SJCRH30 (cell line): ENCODE measurements at places on chromosomes 1 and 21.

- DNase-seq = no peak
Measured at GRCh38 chr1:31930836-31931592, 7.2 kb downstream of the PTP4A2 start.

DNA sequence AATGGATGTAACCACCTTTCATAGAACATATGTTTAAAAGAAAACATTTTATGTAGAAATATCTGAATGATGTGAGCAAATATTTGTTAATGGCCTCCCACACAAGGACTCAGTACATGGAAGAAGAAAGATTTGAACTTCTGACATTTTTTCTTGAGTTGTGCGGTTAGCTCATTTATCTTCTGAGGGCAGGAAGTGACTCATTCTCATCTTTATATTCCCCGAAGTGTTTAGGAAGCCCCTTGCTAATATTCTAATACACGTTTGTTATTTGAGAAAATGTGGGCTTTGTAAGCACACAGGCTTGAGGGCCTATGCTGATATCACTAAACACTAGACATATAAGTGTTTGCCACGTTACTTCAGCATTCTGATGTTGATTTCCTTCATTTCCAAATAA is 392.5 kb upstream of the PTBP2 start:
- no peak for DNase-seq

- DNase-seq = no peak
Measured at GRCh38 chr1:222975472-222976122, 160.8 kb downstream of the DISP1 start.

- no peak for DNase-seq
Measured at GRCh38 chr1:93579891-93580290, 101.7 kb downstream of the BCAR3 start.

GRCh38 chr1:183101841-183102276 is 78.6 kb downstream of the LAMC1 start:
- no peak for DNase-seq

- DNase-seq = no peak
Measured at GRCh38 chr21:15992171-15992570, 262.4 kb downstream of the USP25 start.
